Skeletal muscle tissue (tissue), 5 donors: ENCODE measurements at places on chromosomes 1 and 21. TPM values are rescaled to one million over a fixed set of nuclear protein-coding genes. Genes with fewer than 3 reads are reported as not detected.

The KRTAP13-2 gene
- total RNA-seq, result not detected

The LAPTM5 gene
- total RNA-seq, result 7.3 TPM

The ASTN1 gene
- total RNA-seq, result 3.7 TPM

The ATP1A2 gene
- 38.1 TPM for total RNA-seq

The RUNX3 gene
- under 0.01 TPM for total RNA-seq

The HSF2BP gene
- 1.6 TPM for total RNA-seq

The TMEM200B gene
- total RNA-seq, result 6.8 TPM
